NCI-H1105 treated with DMSO at 0.1 percent for 48 hours (cell line): ENCODE measurements at places on chromosomes 7 and 10.

GRCh38 chr7:30351286-30351685 lies 66.9 kb downstream of the ZNRF2 start:
- DNase-seq = no peak

GRCh38 chr7:79317728-79318127 lies 135.7 kb downstream of the MAGI2 start:
- DNase-seq = no peak

- no peak for DNase-seq
Measured at GRCh38 chr7:47574482-47575329, 7.2 kb downstream of the TNS3 start.

DNA sequence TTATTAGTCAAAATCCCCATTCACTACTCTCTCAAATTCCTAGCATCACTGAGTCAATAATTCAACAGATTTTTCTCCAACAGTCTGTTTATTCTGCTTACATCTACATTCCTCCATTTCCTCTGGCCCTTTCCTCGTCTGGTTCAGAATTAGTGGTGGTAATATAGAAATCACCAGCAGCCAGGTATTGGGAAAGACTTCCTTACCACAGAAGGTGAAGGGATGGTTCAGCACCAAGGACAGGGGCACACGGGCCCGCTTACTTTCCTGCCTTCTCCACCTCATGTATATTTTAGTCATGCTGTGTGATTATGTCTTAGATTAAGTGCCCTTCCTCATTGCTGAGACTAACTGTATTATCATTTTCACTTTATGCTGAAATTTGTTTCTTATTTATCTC lies 70.4 kb upstream of the APBB1IP start:
- DNase-seq = no peak

- no peak for DNase-seq
Measured at GRCh38 chr10:124419635-124420034, 912 bp upstream of the OAT start.

DNA sequence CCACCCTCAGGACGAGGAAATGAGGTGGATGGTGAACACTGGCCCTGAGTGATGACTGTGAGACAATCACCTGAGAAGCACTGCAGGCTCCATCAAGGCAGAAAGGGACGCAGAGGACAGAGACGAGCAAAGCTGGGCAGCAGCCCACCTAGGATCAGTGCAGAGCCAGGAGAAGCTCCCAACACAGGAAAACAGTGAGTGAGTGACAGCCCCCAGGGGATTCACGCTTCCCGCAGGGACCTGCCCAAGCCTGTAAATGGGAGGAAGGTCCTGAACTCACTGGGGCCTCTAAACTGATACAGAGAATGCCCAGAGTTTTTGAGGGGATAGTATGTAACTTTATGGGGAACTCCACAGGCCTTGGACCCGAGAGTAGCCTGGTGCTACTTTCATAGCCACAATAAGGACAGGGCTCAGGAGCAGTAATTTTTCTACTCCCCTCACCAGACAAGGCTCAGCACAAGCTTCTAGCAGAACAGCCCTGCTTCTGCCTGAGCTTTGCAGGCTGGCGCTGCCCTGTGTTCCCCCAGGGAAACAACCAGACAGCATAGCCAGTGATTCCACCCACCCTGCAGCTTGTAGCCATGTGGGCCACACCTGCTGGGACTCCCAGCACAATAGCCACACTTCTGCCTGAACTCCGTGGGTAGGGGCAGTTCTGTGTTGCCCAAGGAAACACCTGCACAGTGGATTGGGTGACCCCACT lies 708.4 kb downstream of the POM121L12 start:
- DNase-seq = no peak

DNA sequence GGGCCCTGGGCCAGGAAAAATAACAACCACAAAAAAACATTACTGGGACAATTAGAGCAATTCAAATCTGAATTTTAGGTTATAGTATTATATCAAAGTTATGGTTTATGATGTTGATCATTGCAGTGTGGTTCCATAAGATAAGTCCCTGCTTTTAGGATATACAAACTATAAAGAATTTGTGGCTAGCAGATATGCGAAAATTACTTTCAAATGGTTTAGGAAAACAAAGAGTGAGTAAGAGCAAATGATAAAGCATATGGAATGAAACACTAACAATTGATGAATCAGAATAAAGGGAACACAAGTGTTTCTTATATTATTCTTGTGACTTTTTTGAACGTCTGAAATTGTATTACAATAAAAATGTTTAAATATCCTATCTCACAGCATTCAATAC lies 64.4 kb upstream of the HECTD2 start:
- DNase-seq = no peak

- DNase-seq = peak; percentile 91
Measured at GRCh38 chr7:143172354-143172753, 10.9 kb upstream of the TAS2R39 start.

GRCh38 chr10:47183704-47184041 lies 116.3 kb upstream of the GDF10 start:
- DNase-seq = no peak

GRCh38 chr10:15462253-15462897 lies 91.3 kb upstream of the FAM171A1 start:
- no peak for DNase-seq

DNA sequence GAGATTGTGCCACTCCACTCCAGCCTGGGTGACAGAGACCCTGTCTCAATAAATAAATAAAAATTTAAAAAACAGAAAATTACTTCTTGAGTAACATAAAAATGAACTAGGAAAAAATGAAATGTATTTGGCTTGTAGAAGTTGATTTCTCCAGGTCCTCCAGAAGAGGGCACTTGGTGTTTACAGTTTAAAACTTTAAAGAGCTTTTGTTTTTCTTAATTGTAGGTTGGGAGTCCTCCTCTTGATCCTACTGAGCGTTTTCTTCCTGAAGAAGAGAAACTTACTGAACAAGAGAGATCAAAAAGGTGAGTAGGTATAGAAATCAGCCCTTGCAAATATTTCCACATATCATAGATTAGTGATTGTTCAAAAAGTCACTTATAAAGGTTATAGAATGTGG lies 16.2 kb downstream of the KIFBP start:
- no peak for DNase-seq

DNA sequence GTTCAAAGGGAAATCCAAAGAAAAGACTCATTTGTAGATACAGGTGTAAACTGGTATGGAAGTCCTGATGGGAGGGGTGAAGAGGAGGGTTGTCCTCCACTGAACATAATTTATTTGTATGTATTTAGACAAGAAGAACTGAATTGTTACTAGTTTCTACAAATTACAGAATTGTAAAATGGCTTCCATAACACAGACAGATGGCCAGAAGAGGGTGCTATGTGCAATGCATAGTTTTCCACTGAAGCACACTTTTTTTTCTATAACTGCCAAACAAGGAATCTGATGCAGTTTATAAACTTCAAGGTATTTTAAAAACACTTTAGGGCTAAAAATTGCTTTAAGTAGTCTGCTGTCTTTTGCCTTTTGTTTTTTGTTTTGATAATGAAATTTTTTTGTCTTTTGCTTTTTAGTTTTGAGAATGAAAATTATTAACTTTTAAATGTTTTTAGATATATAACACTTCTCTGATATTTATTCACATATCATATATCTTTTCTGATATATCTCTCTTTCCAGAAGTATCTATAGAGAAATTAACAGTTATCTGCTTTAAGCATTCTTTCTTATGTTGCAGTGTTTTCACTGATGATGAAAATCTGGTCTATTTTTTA lies 58.5 kb downstream of the PHYHIPL start:
- DNase-seq = peak; percentile 39

GRCh38 chr10:101576211-101576863 lies 11.7 kb downstream of the POLL start:
- DNase-seq = no peak

GRCh38 chr10:132354356-132355094 lies 22.5 kb downstream of the LRRC27 start:
- DNase-seq = no peak

- DNase-seq = peak; percentile 29
Measured at GRCh38 chr7:46291050-46291438, 370.0 kb upstream of the IGFBP3 start.

GRCh38 chr10:71326464-71326881 lies 7.4 kb downstream of the SLC29A3 start:
- peak; percentile 92 for DNase-seq

DNA sequence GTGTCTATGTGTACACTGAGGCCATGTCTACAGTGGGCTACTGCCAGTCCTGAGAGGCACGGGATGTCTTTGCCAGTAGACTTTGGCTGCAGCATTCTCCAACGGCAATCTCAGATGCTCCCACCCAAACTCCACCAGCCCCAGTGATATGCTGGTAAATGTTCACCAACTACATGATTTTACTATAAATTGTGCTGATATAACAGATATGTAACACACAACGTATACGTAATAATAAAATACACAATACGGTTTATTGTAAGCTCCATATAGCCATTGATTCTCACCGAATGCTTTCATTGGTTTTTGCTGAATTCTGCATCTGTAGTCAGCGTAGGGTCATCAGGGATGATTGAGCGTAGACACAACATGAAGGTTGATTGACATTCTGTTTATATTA lies 47.3 kb upstream of the C7orf33 start:
- DNase-seq = no peak

DNA sequence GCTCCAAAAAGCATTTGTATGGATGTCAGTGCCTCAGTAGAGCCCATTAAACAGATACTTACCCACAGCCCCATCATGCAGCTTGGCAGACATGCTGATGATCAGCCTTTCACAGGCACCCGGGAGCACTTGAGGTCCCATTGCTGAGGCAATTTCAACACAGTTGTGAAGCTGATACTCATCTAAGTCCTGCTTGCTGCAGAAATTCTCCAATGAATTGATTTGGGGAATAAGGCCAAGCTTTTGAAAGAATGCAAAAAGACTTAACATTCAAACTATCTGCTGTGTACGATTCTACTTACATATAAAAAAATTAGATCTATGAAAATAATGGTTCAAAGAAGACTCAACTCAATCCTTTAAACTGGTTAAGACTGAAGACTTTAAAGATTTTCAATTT lies 60.5 kb downstream of the LAMB4 start:
- no peak for DNase-seq
